ENCODE measurements at places on chromosomes 16 and 17. TPM values are rescaled to one million over a fixed set of nuclear protein-coding genes. Genes with fewer than 3 reads are reported as not detected.

DNA sequence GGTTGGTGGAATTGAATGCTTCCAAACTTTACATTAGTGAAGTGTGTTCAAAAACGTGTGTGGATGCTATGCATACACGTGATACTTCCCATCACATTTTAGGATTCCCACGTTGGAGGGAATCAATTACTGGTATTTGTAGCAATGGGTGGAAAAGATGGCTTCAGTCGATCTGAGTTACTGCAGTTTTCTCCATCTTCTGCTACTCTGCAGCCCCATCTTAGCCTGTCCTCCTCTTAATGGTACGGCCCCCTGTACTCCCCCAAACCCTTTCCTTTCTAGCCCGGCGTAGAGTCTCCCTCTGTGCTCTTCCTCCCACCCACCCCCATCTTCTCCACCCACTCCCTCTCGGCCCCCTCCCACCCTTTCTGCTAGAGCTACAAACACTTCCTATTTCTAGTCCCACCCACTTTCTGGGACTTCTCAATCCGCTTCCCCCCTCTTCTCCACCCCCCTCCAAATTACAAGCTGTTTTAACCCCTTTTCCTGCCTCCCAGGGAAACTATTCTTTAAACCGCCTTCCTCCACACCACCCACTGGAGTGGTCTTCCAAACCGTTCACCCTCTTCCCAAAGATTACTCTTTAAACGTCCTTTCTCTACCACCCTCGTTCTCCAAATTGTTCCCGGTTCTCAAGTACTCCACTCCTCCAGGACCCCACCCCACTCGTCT is 1.1 kb downstream of the CHTF8 start:
- no peaks in the 10 kb centered on the region for H3K36me3 ChIP-seq
- peaks cover 32% of the 10 kb centered on the region for H3K4me1 ChIP-seq
- H3K4me3 ChIP-seq = peak overlapping the region; percentile 98

DNA sequence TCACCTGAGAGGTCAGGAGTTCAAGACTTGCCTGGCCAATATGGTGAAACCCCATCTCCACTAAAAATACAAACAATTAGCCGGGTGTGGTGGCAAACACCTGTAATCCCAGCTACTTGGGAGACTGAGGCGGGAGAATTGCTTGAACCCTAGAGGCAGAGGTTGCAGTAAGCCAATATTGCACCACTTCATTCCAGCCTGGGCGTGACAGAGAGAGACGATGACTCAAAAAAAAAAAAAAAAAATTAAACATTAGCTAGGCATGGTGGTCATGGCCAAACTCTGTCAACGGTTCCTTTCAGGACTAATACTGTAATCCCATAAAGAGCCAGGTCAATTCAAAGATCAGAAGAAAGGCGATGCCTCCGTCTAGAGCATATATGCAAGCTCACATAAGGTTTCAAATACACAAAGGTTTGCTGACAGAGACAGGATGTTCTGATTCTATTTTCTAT is 2.4 kb downstream of the RNF157 start:
- H3K27ac ChIP-seq = no peak overlapping the region
- H3K4me1 ChIP-seq = peaks cover 16% of the 10 kb centered on the region
- H3K36me3 ChIP-seq = no peaks in the 10 kb centered on the region

DNA sequence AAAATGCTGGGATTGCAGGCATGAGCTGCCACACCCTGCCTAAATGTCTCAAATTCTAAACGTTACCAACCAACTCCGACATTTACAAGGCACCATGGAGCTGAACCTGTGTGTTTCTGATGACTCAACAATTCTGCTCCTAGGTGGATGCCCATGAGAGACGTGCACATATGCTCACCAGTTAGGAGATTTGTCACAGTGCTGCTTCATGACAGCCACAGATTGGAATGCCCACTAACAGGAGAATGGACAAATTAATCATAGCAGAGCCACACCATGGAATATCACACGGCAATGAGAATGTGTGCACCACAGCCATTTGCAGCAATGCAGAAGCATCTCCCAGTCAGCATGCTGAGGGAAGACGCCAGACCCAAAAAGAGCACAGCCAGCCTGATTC is 8.0 kb upstream of the KCNG4 start:
- H3K36me3 ChIP-seq = no peaks in the 10 kb centered on the region
- no peaks in the 10 kb centered on the region for H3K4me1 ChIP-seq
- H3K27ac ChIP-seq = no peak overlapping the region
- H3K27me3 ChIP-seq = no peaks in the 10 kb centered on the region
- DNase-seq = no peak

GRCh38 chr17:40615068-40615840 is 32.4 kb downstream of the SMARCE1 start:
- no peak overlapping the region for H3K4me3 ChIP-seq
- no peak overlapping the region for H3K27ac ChIP-seq
- no peaks in the 10 kb centered on the region for H3K36me3 ChIP-seq
- DNase-seq = no peak
- H3K4me1 ChIP-seq = peaks cover 8% of the 10 kb centered on the region

DNA sequence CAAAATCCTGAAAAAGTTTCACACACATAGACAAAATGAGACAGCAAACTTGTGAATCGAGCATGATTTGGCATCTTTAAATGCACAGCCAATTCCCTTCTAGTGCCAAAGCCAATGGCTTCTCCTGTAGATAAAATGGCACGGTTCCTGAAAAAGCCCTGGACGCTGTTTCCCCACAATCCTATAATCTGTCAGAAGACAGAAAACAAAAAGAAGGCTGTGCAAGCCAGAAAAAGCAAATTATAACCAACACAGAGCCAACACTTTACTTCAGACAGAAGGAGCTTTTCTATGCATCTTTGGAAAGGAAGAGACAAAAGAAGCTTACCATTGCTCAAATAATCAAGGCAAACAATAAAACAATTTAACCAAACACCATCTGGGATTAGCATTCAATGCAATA is 23.8 kb downstream of the FAM222B start:
- no peak for DNase-seq
- H3K27ac ChIP-seq = no peak overlapping the region
- H3K27me3 ChIP-seq = no peaks in the 10 kb centered on the region
- no peak overlapping the region for H3K4me3 ChIP-seq
- H3K36me3 ChIP-seq = no peaks in the 10 kb centered on the region
- no peaks in the 10 kb centered on the region for H3K4me1 ChIP-seq

DNA sequence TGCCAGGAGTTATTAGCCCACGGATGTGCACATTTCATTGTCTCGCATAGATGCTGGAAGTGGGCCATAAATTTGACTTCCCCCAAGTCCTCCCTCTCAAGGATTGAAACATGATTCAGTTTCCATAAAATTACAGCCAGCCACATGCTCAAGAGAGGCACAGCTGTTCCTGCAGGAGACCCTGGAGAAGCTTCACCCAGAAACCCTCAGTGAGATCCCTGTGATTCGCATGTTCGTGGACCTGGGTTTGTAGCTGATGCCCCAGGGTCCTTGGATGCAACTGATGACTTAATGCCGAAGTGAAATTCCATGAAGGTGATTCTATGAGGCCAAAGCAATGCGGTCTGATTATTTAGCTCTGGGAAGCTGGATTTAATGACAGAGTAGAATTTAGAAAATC is 24.7 kb upstream of the AQP8 start:
- no peaks in the 10 kb centered on the region for H3K36me3 ChIP-seq
- H3K4me1 ChIP-seq = no peaks in the 10 kb centered on the region
- H3K27ac ChIP-seq = no peak overlapping the region
- H3K27me3 ChIP-seq = no peaks in the 10 kb centered on the region
- no peak overlapping the region for H3K4me3 ChIP-seq
- DNase-seq = no peak

The NDRG4 gene
- total RNA-seq = 128 TPM

GRCh38 chr16:26993511-26993910 is 73.2 kb upstream of the C16orf82 start:
- H3K27ac ChIP-seq = no peak overlapping the region
- no peak for DNase-seq
- peaks cover 16% of the 10 kb centered on the region for H3K4me1 ChIP-seq
- H3K27me3 ChIP-seq = no peaks in the 10 kb centered on the region
- H3K36me3 ChIP-seq = no peaks in the 10 kb centered on the region

- DNase-seq = no peak
- no peaks in the 10 kb centered on the region for H3K36me3 ChIP-seq
- H3K27ac ChIP-seq = no peak overlapping the region
Measured at GRCh38 chr16:4663465-4663776, 29.9 kb upstream of the NUDT16L1 start.

- no peak for DNase-seq
- no peaks in the 10 kb centered on the region for H3K4me1 ChIP-seq
- H3K36me3 ChIP-seq = no peaks in the 10 kb centered on the region
- no peak overlapping the region for H3K27ac ChIP-seq
- no peak overlapping the region for H3K4me3 ChIP-seq
- H3K27me3 ChIP-seq = no peaks in the 10 kb centered on the region
Measured at GRCh38 chr17:56926704-56927103, 12.9 kb upstream of the TRIM25 start.

GRCh38 chr16:22353933-22354541 is 20.4 kb downstream of the CDR2 start:
- no peak overlapping the region for H3K4me3 ChIP-seq
- DNase-seq = no peak
- peak overlapping the region; percentile 52 for H3K27ac ChIP-seq
- H3K36me3 ChIP-seq = no peaks in the 10 kb centered on the region

The TMEM106A gene
- total RNA-seq = 6.6 TPM

DNA sequence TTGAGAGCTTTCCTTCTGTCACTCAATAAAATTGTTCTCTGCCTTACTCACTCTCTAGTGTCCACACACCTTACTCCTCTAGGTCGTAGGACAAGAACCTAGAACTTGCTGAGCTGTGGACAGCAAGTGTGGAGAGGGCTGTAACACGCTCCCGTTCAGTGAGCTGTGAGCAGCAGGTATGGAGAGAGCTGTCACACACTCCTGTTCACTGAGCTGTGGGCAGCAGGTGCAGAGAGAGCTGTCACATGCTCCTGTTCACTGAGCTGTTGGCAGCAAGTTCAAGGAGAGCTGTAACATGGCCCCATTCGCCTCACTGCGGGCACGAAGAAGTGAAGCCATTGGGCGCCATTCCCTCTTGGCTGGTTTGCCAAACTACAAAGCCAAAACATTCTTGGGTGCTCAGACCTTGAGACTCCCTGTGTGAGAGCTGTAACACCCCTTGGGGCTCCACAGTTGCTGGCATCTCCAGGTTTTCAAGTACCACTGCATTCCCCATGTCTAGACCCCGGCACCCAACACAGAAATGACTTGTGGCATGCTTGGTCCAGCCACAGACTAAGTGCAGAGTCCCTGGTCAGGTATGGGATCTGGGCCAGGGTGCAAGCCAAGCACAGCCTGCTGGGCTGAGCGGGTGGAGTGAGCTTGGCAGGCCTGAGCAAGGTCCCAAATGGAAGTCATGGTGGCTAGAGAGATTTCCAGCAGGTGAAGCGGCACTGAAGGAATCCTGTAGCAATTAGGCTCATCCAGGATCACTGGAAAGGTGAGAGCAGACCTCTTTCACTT is 608.0 kb upstream of the CDH8 start:
- no peak overlapping the region for H3K27ac ChIP-seq
- no peaks in the 10 kb centered on the region for H3K36me3 ChIP-seq
- no peak for DNase-seq
- H3K4me3 ChIP-seq = no peak overlapping the region
- H3K27me3 ChIP-seq = no peaks in the 10 kb centered on the region

The KCNH6 gene
- not detected for total RNA-seq

GRCh38 chr17:11807606-11808005 is 189.7 kb downstream of the ZNF18 start:
- H3K27me3 ChIP-seq = no peaks in the 10 kb centered on the region
- H3K4me3 ChIP-seq = no peak overlapping the region
- H3K4me1 ChIP-seq = no peaks in the 10 kb centered on the region
- no peak for DNase-seq

GRCh38 chr17:57442401-57442823 is 186.1 kb downstream of the MSI2 start:
- DNase-seq = no peak
- H3K27ac ChIP-seq = no peak overlapping the region
- no peaks in the 10 kb centered on the region for H3K27me3 ChIP-seq
- no peak overlapping the region for H3K4me3 ChIP-seq
- H3K4me1 ChIP-seq = peaks cover 31% of the 10 kb centered on the region

The XYLT1 gene
- total RNA-seq = 27.3 TPM

DNA sequence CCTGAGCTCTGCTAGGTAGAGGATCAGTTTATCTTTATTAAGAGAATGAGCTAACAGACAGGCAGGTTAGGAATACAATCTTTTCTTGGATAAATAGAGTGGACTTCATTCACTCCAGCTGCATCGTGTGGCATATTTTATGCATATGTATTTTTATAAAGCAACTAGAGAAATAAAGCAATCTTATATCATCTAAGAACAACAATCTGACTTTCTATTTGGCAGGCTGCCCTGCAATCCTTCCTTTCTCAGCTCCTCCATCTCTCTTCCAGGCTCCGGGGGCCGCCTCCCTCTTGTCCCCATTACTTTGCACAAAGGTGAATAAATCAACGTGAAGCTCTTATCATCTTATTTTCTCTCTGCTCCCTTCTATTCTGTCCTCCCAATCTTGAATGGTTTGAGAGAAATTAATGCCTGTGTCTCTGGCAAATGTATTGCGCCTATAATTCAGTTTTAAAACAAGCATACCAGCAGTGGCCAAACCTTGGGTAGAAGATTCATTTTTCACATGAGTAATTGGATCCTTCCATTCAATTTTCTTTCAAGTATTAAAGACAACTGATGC is 64.5 kb downstream of the HS3ST3A1 start:
- DNase-seq = no peak
- H3K27ac ChIP-seq = no peak overlapping the region
- H3K4me1 ChIP-seq = peaks cover 14% of the 10 kb centered on the region
- H3K4me3 ChIP-seq = no peak overlapping the region

- DNase-seq = no peak
- H3K27me3 ChIP-seq = no peaks in the 10 kb centered on the region
- H3K4me1 ChIP-seq = peaks cover 58% of the 10 kb centered on the region
- H3K27ac ChIP-seq = peak overlapping the region; percentile 79
- no peak overlapping the region for H3K4me3 ChIP-seq
- H3K36me3 ChIP-seq = no peaks in the 10 kb centered on the region
Measured at GRCh38 chr17:77313831-77314230, 173.1 kb downstream of the SEC14L1 start.

Data from vagina (tissue), 2 donors.